H54 (cell line): ENCODE measurements at places on chromosomes 12 and 14.

DNA sequence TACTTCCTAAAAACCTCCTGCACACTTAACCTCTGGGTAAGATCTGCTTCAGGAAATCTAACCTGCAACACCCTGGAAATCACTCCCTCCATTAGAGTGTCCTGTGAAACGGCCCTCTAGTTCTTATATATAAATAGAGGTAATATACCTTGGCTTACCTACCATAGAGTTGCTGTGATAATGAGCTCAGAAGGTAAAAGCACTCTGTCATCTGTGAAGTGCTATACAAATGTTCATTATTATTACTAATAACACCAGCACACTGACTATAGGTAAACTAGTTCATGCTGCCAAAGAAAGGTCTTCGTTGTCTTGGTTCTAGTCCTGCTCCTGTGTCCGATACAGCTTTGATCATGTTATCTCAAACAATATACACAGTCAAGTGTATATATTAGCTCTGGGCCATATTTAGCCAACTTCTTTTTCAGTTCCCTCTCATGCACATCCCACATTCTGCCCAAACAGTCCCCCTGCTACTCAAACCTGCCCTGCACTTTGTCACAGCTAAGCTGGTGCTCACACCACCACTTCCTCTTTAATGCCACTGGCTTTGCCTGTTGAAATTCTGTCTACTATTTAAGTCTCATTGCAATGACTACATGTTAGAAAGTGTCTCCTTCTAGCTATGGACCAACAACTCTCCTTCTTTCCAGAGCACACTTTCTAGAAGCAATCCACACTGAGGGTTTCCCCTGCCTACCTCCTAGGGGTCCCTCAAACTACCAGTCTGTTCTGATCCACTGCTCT is 5.1 kb downstream of the E2F7 start:
- no peak for DNase-seq

- no peak for DNase-seq
These were observed 106.7 kb upstream of the SFSWAP start for GRCh38 chr12:131603939-131604795.

DNA sequence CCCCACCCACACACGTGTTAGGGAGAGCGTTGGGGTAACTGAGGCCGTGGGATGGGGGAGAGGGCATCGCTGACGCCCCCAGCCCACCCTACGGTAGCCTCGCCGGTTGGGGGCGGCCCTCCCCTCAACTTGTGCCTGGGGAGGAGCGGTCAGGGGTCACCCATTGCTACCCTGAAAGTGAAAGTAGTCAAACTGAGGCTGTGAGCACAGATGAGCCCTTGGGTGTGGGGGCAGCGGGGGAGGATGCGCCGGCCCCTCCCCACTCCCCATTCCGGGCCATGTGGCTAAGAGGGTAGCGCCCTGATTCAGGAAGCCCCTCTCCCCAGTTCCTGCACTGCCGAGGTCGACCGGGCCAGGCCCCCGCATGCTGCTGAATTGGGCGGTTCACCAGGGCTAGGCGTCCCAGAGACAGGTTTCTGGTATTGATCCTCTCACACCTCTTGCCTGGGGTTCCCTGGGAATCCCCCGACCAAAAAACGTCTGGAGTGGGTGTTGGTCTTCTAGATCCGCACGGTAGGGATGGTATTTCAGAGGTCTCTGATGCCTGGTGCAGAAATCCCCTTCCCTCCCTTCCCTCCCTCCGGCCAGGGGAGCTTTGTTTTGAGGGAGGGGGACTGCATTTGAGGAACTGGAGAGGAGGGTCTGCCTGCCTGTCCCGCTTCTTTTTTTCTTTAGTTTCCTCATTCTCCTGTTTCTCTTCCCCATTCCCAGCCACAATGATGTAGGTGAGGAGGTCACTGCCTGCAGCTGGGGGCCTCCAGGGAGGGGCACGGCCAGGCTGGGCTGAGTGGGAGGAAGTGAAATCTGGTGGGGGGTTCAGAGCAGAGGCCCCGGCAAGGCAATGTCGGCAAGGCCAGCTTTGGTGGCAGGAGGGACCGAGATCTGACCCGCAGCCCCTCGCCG is 1.0 kb downstream of the SH2B3 start:
- DNase-seq: no peak

DNA sequence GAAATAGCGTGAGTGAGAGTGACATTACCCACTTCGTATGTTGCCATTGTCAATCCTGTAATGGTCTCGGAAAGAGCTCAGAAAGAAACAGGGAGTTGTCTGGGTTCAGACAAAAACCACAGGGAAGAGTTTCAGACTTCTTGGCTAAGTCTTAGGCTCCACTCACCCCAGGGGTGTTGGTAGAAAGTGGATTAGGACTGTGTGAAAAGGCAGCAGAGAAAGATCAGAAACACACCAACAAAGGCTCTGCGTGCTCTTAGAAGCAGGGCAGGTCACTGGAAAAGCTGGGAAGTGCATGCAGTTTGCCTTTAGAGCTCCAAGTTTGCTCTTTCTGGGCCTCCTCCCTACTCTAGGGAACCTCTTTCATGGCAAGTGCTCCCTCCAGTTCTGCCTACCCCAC is 106.1 kb upstream of the PLXNC1 start:
- DNase-seq: no peak

DNA sequence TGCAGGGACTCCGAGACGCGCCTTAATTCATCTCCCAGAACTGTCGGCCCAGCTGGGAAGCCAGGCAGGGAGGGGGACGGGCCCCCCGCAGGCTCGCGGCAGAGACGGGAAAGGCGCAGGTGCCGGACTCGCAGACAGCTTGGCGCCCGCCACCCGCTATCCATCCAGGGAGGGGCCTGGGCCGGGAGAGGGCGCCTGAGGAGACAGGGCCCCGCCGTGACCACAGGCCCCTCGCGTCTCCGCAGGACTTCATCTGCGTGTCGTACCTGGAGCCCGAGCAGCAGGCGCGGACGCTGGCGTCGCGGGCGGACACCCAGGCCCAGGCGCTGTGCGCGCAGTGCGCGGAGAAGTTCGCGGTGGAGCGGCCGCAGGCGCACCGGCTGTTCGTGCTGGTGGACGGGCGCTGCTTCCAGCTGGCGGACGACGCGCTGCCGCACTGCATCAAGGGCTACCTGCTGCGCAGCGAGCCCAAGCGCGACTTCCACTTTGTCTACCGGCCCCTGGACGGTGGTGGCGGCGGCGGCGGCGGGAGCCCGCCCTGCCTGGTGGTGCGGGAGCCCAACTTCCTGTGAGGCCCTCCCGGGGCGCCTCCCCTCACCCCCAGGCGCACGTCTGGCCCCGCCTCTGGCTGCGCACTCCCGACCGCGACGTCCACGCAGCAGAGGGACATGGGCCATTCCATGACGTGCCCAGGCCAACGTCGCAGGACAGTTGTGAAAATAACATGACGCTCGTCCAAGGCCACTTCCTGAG is 60.6 kb downstream of the LGMN start:
- DNase-seq: no peak

GRCh38 chr12:14257303-14257733 is 108.2 kb upstream of the ATF7IP start:
- DNase-seq: no peak

DNA sequence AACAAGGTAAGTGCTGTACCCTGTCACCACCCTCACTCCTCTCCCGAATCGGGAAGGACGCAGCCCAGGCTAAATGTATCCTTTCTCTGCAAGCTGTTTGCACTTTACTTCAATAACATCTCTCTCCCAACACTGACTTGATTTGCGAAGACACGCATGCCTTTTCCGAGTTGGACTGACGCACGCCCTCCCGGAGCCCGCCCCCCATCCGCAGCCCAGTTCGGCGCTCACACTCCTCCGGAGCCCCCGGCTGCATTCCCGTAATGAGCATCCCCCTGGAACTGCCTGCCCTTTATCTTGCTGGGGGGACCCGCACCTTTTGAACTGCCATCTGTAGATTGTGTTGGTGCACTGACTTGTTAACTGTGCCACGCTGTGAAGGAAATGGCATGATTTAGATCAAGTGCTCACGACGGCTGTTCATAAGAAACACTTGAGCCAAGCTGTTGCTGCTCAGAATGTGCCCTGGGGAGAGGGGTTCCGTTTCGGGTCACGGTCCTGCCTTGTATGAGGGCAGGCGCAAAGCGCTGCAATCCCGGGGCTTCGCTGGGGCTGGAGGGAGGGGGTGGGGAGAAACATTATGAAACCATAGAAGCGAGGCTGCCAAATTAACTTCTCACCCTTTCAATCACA is 176.6 kb upstream of the CDKN3 start:
- DNase-seq: no peak

- no peak for DNase-seq
These were observed 26.1 kb upstream of the DIO3 start for GRCh38 chr14:101535232-101535631.

GRCh38 chr12:54251667-54252284 is 28.1 kb downstream of the CBX5 start:
- DNase-seq: peak; percentile 34

DNA sequence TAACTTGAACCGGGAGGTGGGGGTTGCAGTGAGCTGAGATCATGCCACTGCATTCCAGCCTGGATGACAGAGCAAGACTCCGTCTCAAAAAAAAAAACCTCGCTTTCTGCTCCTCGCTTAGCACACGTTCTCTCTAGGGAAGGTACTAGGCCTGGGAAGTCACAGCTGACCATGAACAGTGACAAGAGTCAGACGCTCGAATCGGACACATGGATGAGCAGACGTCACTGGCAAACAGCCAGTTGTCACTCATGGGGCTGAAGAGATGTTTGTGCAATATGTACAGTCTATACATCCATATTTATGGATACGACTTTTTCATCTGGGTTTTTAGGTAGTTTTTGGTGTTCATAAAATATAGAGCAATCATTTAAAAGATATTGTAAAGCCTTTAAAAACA is 19.4 kb downstream of the TCHP start:
- DNase-seq: no peak

GRCh38 chr12:17593715-17594406 is 496.1 kb downstream of the RERGL start:
- no peak for DNase-seq

DNA sequence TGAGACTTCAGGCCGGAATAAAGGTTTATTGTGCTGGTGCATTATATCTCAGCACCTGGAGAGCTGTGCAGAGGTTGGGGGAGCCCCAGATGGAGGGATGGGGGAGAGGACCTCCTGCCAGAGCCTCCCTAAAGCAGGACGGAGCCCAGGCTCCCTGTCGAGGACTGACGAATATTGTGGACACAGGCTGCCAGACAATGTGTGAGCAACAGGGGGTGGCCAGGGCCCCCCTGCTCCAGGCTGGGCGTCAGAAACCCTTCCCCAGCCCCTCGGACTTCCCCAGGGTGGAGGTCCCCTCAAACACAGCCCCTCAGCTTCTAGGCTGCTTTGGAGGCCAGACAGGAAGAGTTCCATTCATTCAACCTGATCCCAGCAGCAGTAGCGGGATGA is 8.0 kb downstream of the TMEM119 start:
- DNase-seq: no peak

DNA sequence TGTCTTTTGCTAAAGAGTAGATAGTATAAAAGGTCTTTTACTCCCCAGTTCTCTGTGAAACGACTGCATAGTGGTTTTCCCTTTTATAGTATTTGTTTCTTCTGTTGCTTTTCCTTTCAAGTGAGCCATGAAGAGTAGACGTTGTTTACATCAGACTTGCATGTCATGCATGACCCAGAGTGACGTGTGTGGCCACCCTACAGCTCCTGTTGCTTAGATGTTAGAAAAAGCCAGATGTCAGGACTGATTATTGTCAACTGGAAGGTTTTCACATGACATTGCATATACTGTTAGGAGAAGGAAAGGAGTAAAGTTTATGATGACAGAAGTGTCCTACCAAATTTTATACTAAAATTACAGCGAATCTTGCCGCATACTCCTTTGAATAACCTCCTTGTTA is 1.3 kb upstream of the RD3L start:
- no peak for DNase-seq

DNA sequence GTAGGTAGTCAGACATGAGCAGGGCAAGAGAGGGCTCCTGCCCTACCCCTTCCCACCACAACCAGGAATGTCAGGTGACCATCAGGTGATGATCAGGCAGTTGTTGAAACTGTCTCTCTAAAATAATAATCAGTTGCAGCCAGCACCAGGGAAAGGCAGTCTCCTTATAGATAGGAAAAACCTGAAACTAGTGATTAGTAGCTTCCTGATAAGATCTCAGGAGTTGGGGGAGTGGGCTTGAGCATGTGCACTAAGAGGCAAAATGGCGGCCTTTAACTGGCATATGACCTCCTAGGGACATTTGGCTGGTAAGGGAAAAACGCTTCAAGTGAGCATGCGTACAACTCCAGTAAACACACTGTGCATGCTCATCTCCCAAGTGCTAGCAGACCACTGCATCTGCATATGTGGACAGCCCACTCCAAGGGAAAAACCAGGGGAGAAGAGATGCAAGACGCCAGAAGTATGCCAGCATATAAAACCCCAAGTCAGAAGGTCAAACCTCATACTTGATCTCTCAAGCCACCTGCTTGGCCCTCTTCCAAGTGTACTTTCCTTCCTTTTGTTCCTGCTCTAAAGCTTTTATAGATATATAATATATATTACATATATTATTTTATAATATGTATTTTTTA is 37.1 kb downstream of the TGFB3 start:
- no peak for DNase-seq

DNA sequence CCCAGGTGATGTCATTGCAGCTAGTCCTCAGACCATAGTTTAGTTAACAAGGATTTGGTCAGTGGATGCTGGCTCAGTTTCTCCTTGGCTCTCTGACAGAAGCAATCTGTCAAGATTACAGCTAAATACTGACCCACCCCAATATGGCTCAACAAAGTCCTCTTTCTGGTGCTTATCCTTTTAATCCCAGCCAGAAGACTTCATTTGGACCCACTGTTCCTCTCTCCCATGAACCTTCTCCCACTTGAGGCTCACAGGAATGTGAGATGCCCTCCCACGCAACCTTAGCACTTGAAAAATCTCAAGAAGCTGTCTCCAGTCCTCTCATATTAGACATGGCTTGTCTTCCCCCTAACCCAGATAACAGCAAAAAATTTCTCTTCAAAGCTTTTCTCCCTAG is 47.7 kb downstream of the C12orf50 start:
- no peak for DNase-seq

- no peak for DNase-seq
These were observed 54.6 kb downstream of the FAM222A start for GRCh38 chr12:109767991-109768900.

GRCh38 chr14:20458031-20458789 is 3.0 kb downstream of the PIP4P1 start:
- no peak for DNase-seq

DNA sequence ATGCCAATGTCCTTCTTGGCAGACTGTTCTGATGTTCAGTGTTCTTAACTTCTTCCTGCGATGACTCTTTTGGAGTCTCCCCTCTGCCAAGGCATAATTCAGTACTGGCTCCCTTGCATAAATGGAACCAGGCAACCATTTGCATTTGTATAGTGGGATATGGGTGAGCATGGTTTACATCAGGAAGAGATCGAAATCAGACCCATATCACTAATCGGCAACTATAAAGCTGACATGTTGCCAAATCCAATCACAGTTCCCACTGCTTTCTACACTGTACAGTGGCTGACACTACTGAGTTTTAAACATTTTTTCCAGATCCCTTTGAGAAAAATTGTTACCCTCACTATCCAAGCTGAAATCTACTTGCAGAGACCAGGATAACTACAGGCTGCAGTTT is 83.8 kb downstream of the KITLG start:
- DNase-seq: no peak

DNA sequence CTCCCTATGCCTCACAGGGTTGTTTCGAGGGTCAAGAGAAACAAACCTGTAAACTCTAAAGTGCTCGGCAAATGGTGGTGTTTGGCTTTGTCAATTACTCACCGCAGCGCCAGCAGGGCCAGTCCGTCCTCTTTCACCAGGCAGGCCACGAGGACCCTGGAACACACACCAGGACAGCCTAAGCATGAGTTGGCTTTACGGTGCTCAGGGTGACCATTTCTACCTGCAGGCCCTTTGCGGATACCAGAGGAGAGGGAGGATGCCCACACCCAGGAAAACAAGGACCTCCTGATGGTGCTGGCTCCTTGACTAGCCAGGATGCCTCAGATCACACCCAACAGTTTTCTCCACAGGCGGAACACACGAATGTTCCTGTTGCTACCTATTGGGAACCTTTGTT is 11.5 kb downstream of the COL2A1 start:
- no peak for DNase-seq
